Spleen (tissue), 13 donors: ENCODE measurements at places on chromosomes 2 and 18.
A peak's percentile ranks its signal among the peaks of the same experiment; 100 is the strongest.

DNA sequence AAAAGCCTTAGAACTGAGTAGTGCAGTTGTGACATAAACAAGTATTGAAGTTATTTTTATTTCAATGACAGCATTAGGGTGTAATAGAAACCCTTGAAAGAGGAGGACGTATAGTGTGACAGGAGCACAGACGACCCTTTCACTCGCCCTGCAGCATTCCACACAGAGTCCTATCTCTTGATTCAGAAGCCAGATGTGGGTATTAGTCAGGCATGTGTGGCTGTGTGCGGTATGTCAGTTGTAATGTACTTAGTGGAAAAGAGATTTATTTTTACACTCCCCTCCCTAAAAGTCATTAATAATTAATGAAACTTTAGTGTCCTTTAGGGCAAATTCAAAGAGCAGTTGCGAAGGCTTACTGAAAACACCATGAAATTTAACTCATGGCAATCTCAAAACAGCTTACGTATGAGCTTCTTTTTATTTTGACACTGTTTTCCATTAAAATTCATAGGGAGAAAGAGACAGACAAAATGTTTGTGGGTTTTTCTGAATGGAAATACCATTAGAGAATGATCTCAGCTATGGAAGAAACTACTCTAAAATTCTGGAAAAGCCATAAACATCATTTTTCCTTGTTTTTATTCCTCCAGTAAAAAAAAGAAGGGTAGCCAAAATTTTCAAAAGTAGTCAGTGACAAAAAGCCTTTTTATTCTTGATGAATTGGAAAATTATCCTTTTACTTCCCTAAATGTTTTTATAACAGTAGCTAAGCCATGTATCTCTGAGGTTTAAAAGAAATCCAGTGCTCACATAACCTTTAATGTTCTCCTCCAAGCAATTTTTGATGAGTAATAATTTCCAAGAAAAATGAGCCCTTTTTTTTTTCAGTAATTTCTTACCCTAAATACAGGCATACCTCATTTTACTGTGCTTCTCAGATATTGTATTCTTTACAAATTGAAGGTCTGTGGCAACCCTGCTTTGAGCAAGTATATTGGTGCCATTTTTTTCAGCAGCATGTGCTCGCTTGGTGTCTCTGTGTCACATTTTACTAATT, 84.0 kb upstream of the DSEL start:
- no peak for DNase-seq

GRCh38 chr2:54143780-54144179, 28.4 kb downstream of the ACYP2 start:
- DNase-seq: no peak

GRCh38 chr2:86525421-86526340, 37.6 kb downstream of the CHMP3 start:
- DNase-seq: no peak

- no peak for DNase-seq
These were observed 154.2 kb upstream of the ZNF236 start for GRCh38 chr18:76668119-76668518.

DNA sequence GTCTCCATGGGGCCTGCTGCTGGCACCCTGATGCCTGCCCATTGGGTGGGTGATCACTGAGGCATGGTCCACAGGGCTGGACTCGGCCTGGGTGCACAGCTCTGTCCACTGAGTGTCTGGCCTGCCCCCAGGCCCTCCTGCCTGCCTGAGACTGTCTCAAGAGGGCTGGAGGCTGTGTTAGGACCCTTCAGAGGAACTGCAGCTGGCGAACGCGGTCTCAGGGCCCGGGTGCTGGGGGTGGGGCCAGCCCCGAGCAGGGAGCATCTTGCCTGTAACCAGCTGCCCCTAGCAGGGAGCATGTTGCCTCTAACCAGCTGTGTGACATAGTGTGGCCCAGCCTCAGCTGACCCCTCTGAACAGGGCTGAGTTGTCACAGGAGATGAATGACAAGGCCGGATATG, 50.0 kb downstream of the TWIST2 start:
- peak; percentile 58 for DNase-seq

DNA sequence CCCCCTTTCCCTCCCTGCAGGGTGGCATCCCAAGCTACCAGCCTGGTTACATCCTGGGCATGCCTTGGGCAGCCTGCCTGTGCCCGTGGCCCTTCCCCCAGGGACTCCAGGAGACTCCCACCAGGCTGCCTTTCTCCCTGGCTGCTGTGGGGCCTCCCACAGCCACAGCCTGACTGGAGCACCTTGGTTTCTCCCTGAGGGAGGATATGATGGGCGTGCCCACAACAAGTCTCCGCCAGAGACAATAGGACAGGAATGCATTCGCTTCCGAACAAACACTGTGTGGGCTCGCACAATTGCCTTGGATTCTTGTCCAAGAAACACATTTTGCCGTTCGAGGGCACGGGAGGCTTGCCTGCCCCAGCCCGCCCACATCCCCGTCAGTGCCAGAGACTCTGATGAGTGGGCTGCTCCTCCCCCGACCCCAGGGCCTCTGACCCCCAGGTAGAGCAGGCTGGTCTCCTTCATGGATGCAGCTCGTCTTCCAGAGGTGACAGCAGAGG, 102.1 kb downstream of the SMAD7 start:
- DNase-seq: no peak

DNA sequence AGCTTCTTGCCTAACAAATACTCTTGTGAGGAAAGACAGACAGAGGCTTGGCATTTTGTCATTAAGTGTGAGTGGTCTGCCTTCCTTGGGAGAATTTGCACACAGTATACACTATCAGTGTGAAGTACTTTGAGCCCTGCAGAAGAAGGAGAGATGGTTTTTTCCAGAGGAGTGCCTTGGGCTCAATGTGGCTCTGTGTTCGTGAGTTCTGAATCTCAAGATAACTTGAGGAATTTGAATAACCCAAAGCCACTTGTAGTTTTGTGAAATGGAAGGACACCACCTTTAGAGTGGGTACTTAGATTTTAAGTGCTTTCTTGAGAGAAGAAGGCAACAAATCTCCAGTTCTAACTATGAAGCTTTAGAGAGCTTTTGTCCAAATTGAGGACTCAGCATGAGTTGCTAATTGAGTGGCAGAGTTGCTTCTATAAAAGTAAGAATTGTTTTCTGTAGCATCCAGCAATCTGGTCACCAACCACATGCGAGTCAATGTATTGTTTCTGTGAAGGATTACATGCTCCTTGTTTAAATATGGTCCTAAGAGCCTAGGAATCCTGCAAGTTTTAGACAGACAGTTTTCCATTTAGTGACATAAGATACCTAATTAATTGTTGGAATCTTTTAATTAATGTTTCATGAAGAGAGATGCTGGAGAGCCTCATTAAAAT, 68.3 kb downstream of the BABAM2 start:
- no peak for DNase-seq

- DNase-seq: no peak
These were observed 247.5 kb upstream of the ZNF521 start for GRCh38 chr18:25599443-25599842.

DNA sequence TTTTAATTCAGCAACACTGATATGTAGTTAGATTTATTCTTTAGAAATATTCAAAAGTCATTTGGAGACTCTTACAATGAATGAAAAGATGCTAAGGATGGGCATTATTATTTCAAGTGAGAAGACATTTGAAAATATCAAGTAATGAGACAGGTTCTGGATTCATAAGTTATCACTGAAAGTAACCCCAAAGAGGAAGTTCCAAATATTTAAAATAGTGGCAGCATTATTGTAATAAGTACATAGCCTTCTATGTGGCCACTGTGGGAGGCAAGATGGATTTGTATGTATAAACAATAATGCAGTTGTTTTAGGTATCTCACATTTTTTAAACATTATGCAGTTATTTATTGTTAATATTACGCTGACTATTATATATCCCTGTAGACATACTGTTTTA, 29.7 kb downstream of the ZC3H6 start:
- no peak for DNase-seq

GRCh38 chr2:46875226-46875899, 40.2 kb downstream of the MCFD2 start:
- DNase-seq: no peak

DNA sequence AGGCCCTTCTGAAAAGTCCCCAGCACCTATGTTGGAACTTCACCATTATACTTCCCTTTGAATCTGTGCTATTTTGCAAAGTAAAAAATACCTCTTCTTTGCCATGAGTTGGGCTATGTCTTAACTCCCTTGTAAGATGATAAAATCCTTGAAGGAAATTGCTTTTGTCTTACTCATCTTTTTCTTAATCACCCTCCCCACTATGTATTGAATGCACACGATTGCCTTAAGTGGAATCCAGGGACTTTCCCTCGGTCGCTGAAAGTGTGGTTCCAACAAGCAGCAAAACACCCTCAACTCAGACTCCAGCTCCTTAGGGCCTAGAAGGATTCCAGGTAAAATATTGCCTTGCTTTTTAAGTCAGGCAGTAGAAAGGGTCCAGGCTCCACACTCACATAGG, 173.2 kb upstream of the ARL4C start:
- DNase-seq: no peak

DNA sequence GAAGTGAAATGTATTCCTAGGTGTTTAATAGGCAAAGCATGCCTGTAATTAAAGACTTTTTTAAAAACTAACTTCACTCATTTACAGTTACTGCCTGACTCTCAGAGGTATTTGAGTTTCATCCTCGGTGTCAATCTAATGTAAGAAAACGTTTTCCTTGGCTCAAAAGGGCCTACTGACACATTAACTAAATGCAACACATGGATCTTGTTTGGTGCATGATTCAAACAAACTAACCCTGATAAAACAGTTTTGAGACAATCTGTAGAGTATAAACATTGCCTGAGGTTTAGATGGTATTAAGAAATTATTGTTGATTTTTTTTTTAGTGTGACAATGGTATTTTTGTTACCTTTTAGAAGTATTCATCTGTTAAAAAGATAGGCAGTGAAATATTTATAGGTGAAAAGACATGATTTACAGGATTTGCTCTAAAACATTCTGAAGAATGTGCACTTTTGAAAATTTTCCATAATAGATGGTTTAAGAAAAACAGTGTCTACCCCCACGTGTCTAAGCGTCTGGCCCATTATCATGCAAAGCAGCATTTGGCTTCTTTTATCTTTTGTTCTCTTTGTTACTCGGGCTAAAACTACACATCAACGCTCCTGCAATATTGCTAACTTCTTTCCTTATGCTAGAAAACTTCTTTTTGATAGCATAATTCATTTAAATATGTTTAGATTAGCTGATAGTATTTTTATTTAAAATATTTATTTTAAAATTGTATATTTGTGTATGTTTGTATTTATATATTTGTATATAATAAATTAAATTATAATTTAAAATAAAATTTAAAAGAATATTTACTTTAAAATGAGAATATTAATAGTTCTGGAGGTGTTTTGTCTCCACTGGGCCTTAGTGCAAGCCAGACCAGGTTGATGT, 160.2 kb upstream of the NDUFV2 start:
- DNase-seq: no peak

DNA sequence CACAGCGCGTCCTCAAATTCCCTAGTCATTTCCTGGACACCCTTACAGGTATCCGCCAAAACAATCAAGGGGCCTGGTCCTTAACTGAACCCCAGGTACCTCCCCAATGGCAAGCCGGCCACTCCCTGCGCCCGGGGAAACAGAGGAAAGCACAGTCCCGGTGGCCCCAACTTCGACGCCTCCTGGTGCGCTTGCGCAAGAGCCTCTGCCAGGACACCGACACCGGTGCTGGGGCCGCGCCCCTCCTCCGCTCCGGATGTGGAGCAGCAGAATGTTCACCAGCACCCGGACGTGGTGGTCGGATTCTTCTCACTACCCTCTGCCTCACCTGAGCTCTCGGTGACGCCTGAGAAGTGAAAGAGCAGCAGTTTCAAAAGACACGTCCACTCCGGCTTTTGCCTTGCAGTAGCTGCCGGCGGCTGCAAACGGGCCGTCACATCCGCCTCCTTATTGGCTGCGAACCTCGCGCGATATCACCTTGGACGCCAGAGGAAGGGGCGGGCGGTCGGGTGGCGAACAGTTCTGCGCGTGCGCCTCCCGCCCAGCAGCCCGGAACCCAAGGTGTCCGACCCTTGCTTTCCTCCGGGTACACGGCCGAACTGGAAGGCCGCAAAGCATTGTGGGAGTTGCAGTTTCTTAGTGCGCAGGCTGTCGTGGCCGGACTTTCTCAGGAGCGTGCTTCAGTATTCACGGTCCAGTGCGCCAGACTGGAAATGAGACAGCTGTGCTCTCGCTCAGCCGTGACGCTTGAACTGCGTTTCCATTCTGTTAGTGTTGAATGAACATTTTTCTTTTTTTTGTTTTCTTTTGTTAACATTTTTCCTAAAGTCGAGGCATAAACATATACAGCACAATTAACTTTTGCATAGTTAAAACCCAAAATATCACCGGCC, at the start of gene TXNDC9:
Gene TXNDC9 (minus strand): TSS at position 423 of the 893 bp plus-strand sequence. CDS start 3,123 bp downstream, outside the sequence.
- peak; percentile 99 for DNase-seq

GRCh38 chr2:217625557-217626169, 377.1 kb downstream of the TNS1 start:
- no peak for DNase-seq

- DNase-seq: no peak
These were observed 65.1 kb upstream of the CTLA4 start for GRCh38 chr2:203802342-203803052.
